ENCODE measurements at places on chromosomes 6 and 20.

- DNase-seq, result no peak
Measured at GRCh38 chr6:163339466-163339865, 75.1 kb upstream of the QKI start.

GRCh38 chr20:4091490-4092479 lies 76.4 kb upstream of the RNF24 start:
- no peak for DNase-seq

GRCh38 chr20:46179862-46180261 lies 61.7 kb downstream of the CD40 start:
- no peak for DNase-seq

DNA sequence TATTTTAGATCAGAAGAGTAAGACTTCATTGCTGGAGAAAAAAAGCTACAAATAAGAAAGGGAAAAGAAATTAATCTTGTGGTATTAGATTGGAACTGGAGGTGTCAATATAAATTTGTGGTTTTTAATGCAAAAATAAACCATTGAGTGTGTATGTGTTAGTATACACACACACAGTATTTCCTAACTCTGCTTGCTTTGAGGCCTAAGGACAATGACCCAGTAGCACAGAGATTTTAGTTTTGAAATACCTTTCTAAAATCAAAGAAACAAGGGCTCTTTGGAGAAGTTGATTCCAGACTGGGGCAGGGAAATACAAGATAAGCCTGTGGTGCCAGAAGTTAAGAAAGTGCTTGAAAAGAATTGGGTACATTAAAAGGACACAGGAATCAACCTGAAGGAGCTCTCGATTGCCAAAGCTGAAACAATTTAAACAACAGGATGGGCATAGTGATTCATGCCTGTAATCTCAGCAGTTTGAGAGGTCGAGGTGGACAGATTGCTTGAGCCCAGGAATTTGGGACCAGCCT lies 84.6 kb upstream of the DTNBP1 start:
- no peak for DNase-seq

GRCh38 chr6:106490030-106490429 lies 129.5 kb downstream of the CRYBG1 start:
- no peak for DNase-seq

GRCh38 chr6:150413781-150414281 lies 45.0 kb downstream of the IYD start:
- DNase-seq, result no peak

DNA sequence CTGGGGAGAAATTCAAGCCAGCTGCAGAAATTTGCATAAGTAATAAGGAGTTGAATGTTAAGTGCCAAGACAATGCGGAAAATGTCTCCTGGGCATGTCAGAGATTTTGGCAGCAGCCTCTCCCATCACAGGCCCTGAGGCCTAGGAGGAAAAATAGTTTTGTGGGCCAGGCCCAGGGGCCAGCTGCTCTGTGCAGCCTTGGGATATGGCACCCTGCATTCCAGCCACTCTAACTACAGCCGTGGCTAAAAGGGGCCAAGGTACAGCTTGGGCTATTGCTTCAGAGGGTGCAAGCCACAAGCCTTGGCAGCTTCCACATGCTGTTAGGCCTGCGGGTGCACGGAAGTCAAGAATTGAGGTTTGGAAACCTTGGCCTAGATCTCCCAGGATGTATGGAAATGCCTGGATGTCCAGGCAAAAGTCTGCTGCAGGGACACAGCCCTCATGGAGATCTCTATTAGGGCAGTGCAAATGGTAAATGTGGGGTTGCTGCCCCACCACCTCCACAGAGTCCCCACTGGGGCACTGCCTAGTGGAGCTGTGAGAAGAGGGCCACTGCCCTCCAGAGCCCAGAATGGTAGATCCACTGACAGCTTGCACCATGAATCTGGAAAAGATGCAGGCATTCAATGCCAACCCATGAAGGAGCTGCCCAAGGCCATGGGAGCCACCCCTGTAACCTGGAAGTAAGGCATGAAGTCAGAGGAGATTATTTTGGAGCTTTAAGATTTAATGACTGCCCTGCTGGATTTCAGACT lies 126.5 kb downstream of the DTNBP1 start:
- no peak for DNase-seq

GRCh38 chr6:88843040-88843439 lies 120.4 kb downstream of the RNGTT start:
- DNase-seq, result no peak

GRCh38 chr6:151761851-151762250 lies 45.6 kb upstream of the ESR1 start:
- no peak for DNase-seq

GRCh38 chr6:2962004-2962403 lies 9.4 kb downstream of the SERPINB6 start:
- DNase-seq, result no peak

DNA sequence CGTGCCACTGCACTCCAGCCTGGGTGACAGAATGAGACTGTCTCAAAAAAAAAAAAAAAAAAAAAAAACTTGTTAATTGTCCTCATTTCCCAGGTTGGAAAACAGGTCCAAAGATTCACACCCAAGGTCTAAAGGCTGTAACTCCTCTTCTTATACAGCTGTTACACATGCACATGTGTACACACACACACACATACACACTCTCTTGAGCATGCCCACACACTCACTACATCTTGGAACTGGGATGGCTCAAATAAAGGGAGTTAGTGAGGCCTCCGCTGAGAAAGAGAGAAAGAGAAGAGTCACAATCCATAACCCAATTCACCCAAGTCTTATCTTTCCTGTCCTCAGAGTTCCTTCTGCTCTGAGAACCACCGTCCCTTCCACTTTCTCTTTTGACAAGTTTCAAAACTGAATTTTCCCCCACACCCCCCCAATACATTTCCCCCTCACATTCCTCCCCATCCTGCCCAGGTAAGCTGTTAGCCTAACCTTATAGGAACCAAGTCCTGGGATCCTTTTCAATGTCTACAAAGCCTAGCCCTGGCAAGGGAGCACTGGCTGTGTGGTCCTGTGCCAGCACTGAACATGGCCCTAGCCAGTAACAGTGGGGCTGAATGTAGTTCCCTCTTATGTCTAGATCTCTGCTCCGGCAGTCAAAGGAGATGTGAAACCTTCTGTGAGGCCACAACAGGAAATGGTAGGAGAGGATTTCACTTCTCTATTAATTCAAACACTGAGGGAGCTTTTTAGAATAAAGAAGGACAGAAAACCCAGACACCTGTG lies 3.2 kb upstream of the HLA-DMB start:
- DNase-seq, result no peak

- DNase-seq, result no peak
Measured at GRCh38 chr6:1104988-1105670, 206.8 kb upstream of the FOXQ1 start.

Data from right forelimb (tissue), 1 donor.